ENCODE measurements at places on chromosomes 2 and 18.

DNA sequence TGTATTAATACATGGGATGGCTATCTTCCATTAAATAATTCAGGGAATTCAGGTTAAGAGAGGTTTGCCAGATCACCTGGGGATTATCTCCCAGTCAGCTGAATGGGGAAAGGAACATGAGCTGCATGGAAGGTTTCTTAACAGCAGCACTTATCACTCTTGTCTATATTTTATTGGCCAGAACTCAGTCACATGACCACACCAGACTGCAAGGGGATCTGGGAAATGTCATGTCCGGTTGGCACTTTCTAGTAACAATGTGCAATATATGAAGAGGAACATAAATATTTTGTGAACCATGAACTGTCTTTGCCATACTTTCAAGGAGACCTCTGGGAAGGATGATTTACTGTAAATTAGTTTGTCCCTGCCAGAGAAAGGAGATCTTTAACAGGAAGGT is 599.1 kb downstream of the SLC4A3 start:
- DNase-seq: no peak

GRCh38 chr2:47145466-47145865 is 9.6 kb downstream of the STPG4 start:
- DNase-seq: no peak

GRCh38 chr2:161337247-161337646 is 29.0 kb downstream of the PSMD14 start:
- DNase-seq: no peak

DNA sequence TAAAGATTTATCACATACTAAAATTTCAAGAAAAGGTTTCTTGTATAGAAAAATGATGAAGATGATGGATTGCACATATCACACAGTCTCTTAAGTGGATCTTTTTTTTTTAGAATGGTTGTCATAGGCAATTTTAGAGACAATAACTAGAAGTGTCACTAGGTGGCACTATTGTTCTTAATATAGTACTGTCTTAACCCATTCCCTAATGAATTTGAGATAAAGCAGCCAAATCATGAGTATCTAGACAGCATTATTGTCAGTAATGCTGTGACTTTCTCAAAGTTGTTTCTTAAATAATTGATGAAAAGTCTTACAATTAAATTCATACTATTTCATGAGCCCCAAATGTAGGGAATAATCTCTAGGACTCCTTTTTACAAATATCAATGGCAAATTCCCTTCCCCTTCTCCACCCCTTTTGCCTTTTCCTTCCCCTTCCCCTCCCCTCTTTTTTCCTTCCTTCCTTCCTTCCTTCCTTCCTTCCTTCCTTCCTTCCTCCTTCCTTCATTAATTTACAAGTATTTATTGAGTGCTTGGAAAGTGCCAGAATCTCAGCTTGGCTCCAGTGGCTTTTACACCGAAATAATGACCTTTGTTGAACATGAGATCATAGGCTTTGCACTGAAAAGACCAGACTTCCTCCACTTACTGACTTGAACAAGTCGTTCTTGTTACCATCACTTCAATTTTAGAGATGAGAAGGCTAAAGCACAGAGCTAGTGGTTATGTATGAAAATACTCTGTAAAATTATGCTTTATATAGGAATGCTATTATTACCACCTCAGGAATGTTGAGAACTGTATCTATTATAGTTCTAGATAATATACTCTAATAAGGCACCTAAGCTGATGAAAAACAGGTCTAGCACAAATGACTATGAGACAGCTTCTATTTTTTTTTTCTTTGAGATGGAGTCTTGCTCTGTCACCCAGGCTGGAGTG is 19.8 kb downstream of the MYL12B start:
- no peak for DNase-seq

- peak; percentile 17 for DNase-seq
Observed at GRCh38 chr2:184598316-184599053, at the start of gene ZNF804A. TSS of gene ZNF804A (plus strand) at chr2:184598529. CDS start at chr2:184598960, 431 bp downstream.

GRCh38 chr2:205411558-205411957 is 270.7 kb upstream of the NRP2 start:
- no peak for DNase-seq

- DNase-seq: peak; percentile 30
Observed at GRCh38 chr2:227717687-227718567, at the start of gene SLC19A3. TSS of gene SLC19A3 (minus strand) at chr2:227718028. CDS start at chr2:227702318, 15,710 bp downstream.

DNA sequence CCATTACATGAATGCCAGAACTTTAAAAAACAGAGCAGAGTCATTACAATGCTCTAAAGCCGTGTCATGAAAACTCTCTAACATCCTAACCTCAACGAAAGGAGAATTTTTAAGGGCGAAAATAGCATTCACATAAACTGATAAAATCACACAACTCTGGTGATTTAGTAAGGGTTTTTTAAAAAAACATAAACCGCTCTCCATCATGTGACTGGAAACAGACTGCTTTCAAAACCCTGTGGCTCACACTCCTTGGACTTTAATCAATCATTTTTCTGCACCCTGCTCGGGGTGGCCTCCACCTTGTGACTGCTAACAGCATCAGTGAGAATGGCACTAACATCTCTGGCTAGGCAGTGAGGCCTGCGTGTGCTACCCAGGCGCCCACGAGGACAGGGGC is 12.1 kb downstream of the DOCK10 start:
- no peak for DNase-seq

- DNase-seq: no peak
Observed at GRCh38 chr2:241759067-241759807, 17.4 kb upstream of the GAL3ST2 start.

Data from stimulated activated CD4-positive, alpha-beta T cell treated with anti-CD3 and anti-CD28 coated beads, Interleukin-2, amount 100 ng/mL, for 24 hours (primary cell).